Cardiac ventricle fibroblast (primary cell): ENCODE measurements at places on chromosomes 2 and 18. TPM values are rescaled to one million over a fixed set of nuclear protein-coding genes. Genes with fewer than 3 reads are reported as not detected.

NAT8 gene
- not detected in 2 replicates for total RNA-seq

SNRNP27 gene
- 33.1 and 39.8 TPM in 2 replicates for total RNA-seq

ACTG2 gene
- total RNA-seq: 0.44 and 1.3 TPM in 2 replicates

DSEL gene
- 35.2 and 38.1 TPM in 2 replicates for total RNA-seq

PLEK gene
- not detected in 2 replicates for total RNA-seq

RFX8 gene
- 0.34 TPM in 1 of 2 replicates, not detected in the other for total RNA-seq

SRD5A2 gene
- total RNA-seq: not detected in 2 replicates

GALNT5 gene
- total RNA-seq: 10.0 and 11.3 TPM in 2 replicates

CD8B2 gene
- not detected in 2 replicates for total RNA-seq

CNGA3 gene
- total RNA-seq: not detected in 2 replicates

ASPRV1 gene
- total RNA-seq: 0.19 and 0.78 TPM in 2 replicates

SERPINB13 gene
- total RNA-seq: not detected in 2 replicates

EFR3B gene
- 0.24 and 0.50 TPM in 2 replicates for total RNA-seq

TNFAIP6 gene
- total RNA-seq: 19.3 and 29.5 TPM in 2 replicates

PLA2R1 gene
- total RNA-seq: 17.7 and 20.8 TPM in 2 replicates

TSPYL6 gene
- not detected in 2 replicates for total RNA-seq

C1QL2 gene
- not detected in 2 replicates for total RNA-seq

EMILIN1 gene
- 661 and 781 TPM in 2 replicates for total RNA-seq

SCN2A gene
- total RNA-seq: 0.10 and 0.12 TPM in 2 replicates

SLC16A14 gene
- total RNA-seq: 0.06 TPM in 1 of 2 replicates, not detected in the other

ASXL3 gene
- total RNA-seq: 0.12 TPM in 1 of 2 replicates, not detected in the other

UBR3 gene
- total RNA-seq: 20.6 and 23.8 TPM in 2 replicates

TNFRSF11A gene
- total RNA-seq: under 0.01 and 0.29 TPM in 2 replicates

GPD2 gene
- total RNA-seq: 10.9 and 29.5 TPM in 2 replicates

PSMA8 gene
- total RNA-seq: not detected in 2 replicates

FAM98A gene
- total RNA-seq: 52.7 and 62.3 TPM in 2 replicates

SCYGR1 gene
- not detected in 2 replicates for total RNA-seq

SCYGR5 gene
- total RNA-seq: not detected in 2 replicates
